ENCODE measurements at places on chromosomes 4 and X.

GRCh38 chr4:125758438-125758837, 443.7 kb downstream of the FAT4 start:
- DNase-seq: no peak

DNA sequence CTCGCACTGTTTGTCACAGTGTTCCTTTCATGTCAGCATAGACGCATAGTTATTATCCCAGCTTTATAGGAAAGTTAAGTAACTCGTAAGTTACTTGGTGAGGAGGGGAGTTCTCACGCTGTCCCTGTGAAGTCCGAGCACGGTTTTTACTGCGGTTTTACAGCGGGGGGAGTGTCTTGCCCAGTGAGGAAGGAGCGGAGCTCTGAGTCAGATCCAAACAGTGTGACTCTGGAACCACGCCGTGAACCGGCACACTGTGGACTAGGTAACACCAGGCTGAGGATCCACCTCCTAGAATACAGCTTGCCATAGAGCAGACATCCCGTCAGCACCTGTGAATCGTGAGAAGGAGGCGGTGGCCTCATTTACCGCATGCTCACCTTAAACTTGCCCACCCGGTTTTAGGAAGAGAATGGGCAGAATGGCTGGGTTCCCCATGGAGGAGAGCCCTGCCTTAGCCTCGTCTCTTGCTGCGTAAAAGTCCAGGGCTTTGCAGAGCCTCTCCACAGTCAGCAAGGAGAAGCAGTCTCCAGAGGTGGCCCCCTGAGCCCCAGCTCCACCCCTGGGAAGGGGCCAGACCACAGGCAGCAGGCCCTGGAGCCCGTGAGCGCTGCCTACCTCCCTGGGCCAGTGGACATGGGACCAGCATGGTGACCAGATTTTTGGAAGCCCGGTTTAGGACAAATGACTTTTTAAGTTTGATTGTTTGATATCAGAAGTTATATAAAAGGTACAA, 40.2 kb upstream of the HGFAC start:
- DNase-seq: no peak

DNA sequence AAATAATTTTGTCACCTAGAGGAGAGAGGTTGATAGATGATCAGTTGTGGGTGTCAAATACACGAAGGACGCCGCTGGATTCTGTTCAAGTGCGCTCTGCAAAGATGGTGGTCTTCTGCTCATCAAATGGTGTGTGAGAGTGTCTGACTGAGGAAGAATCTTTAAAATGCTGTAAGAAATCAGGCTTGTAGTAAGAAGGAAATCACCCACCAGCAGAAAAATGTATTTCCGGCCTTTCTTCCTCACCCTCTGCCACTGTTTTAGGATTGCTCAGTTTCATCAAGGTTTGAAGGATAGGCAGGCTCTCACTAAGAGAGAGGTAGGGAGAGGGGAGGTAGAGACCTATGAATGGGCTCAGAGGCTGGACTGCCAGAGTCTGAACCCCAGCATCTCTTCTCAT, 28.7 kb downstream of the RHOH start:
- no peak for DNase-seq

DNA sequence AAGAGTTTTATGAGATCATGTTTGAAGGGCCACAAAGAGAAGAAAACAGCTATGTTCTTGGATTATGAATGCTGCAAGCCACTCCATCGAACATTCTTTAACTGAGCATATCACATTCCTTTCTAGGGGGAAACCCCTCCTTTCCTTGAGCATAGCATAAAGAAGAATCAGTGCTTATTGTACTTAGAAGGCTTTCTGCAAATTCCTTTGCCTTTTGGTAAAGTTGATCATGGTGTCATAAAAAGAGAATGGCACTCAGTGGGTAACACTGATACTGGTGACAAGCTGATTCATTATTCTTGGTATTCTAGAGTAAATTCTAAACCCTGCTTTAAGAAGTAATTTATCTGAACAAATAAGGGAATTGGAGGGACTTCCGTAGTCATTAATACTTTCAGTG, 88.5 kb upstream of the GPR34 start:
- no peak for DNase-seq

GRCh38 chr4:53552711-53553110, 38.6 kb downstream of the LNX1 start:
- DNase-seq: no peak

DNA sequence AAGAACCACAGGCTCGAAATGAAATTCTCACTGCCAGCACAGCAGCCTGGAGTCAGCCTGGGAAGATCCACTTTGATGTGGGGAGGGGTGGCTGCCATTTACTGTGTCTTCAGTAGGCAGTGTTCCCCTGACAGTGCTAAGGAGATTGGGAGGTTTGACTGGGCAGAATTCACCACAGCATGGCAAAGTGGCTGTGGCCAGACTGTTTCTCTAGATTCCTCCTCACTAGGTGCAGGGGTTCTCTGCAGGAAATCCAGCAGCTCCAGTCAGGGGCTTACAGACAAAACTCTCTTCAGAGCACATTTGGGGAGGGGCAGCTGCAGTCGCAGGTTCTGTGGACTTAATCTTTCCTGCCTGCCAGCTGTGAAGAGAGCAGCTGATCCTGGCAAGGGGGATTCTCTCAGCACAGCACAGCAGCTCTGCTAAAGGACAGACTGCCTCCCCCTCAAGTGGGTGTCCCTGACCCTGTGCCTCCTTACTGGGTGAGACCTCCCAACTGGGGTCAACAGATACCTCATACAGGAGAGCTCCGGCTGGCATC, 1174.0 kb downstream of the RAPGEF2 start:
- DNase-seq: no peak

DNA sequence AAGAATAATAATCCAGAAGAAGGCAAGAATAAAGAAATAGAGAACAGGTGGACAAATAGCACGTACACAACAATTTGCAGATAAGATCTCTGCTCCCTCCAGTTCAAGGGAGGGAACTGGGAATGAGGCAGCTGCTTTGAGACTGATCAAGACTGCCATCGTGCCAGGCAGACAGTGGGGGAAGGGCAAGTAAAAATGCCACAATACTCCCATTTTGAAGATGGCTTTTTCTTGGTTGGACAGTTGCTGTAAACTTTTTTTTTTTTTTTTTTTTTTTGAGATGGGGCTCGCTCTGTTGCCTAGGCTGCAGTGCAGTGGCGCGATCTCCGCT, 17.2 kb downstream of the USP11 start:
- no peak for DNase-seq

- peak; percentile 62 for DNase-seq
Measured at GRCh38 chrX:101619364-101619763, 1.6 kb upstream of the ARMCX6 start.

DNA sequence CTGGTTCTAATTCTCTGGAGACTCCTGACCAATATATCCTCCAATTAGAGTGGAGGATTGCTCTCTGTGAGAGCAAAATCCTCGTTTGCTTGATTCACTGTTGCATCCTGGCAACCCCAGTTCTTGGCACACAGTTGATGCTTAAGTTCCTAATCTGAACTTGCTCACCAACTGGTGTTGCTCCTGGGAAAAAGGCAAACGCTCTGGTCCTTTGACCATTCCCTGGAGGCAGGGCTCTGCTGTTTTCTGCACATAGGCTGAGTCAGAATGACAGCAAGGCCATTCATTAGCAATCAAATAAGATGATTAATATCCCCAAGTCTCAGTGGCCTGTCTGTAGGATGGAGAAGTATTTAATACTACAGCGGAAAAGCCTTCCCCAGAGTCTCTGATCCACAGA, 172.7 kb upstream of the TBC1D9 start:
- no peak for DNase-seq

DNA sequence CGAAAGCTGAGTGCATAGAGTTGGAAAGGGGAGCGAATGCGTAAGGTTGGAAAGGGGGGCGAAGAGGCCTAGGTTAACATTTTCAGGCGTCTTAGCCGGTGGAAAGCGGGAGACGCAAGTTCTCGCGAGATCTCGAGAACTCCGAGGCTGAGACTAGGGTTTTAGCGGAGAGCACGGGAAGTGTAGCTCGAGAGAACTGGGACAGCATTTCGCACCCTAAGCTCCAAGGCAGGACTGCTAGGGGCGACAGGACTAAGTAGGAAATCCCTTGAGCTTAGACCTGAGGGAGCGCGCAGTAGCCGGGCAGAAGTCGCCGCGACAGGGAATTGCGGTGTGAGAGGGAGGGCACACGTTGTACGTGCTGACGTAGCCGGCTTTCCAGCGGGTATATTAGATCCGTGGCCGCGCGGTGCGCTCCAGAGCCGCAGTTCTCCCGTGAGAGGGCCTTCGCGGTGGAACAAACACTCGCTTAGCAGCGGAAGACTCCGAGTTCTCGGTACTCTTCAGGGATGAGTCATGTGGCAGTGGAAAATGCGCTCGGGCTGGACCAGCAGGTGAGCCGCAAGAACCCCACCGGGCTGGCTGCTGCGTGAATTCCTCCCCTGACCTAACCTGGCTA, at the start of gene DDX3X:
Gene DDX3X, plus strand, starts transcription at position 419 of the 619 bp plus-strand sequence. Its CDS starts 91 bp downstream, at position 510.
- peak; percentile 79 for DNase-seq

DNA sequence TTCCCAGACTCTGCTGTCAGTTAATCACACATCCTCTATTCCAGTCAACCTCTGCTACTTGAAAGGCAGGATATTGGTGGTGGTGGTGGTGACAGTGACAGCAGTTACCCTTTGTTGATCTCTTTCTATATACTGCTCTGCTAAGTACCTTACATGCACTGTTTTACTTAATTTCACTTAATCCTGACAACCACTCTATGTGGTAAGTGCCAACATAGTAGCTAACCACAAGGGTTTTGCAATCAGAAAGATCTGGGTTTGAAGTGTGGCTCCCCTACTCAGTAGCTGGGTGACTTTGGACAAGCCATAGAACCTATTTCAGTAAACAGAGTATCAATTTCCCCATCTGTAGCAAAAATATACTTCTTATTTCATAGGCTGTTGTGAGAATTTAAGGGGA, 24.2 kb upstream of the F9 start:
- DNase-seq: no peak

- DNase-seq: peak; percentile 23
Measured at GRCh38 chr4:137534516-137534915, 2.2 kb upstream of the PCDH18 start.

DNA sequence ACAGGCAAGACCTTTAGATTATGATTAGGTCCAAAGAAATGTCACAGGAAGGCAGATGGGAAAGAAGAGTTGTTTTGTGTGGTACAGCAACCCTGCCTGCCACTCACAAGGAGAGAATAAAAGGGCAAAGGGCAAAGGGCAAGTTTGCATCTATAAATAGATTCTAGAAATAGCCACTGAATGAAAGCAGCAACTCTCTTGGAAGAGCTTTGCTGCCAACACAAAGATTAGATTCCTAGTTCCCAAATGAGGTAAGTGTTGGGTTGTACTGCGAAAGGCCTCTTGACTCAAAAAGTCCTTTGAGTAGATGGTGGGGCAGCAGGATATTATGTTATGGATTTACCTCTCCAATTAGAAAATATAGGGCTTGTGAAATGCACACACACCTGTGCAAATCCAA, 61.2 kb downstream of the MOSPD2 start:
- no peak for DNase-seq

DNA sequence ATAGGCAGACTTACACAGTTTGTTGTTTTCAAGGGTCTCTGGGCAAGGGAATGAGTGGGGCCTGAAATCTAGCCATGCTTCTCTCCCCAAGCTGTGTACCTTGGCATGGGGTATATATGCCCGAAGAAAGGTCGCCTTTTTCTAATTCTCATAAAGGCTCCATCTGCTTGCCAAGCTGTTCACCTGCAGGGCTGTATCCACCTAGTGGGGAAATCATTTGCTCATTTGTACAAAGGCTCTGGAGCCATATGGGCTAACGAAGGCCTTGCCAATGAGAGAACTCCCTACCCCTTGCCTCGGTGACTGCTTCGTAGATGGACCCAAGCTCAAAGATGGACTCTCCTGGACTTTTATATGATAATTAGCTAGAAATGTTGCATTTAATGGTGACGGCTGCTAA, 1097.0 kb downstream of the PDHA2 start:
- DNase-seq: no peak

DNA sequence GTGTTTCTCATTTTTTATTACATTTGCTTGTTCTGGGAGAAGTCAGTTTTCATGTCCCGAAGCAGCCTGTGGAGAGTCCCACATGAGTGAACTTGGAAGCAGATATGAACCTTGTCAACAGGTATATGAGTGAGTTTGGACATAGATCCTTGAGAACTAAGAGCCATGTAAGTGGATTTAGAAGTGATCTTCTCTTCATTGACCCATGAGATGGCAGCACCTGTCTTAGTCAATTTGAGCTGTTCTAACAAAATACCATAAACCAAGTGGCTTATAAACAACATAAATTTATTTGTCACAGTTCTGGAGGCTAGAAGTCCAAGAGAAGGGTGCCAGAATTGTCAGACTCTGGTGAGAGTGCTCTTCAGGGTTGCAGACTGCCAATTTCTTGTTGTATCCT, 1043.8 kb downstream of the ADGRL3 start:
- DNase-seq: no peak

- peak; percentile 34 for DNase-seq
Measured at GRCh38 chr4:140756319-140757231, at the start of gene TBC1D9. TSS of gene TBC1D9 (minus strand) at chr4:140756385. CDS start at chr4:140756045, 340 bp downstream.

GRCh38 chr4:86942185-86942666, 7.4 kb downstream of the AFF1 start:
- no peak for DNase-seq

- no peak for DNase-seq
Measured at GRCh38 chr4:140466146-140466545, 31.9 kb downstream of the MGAT4D start.

DNA sequence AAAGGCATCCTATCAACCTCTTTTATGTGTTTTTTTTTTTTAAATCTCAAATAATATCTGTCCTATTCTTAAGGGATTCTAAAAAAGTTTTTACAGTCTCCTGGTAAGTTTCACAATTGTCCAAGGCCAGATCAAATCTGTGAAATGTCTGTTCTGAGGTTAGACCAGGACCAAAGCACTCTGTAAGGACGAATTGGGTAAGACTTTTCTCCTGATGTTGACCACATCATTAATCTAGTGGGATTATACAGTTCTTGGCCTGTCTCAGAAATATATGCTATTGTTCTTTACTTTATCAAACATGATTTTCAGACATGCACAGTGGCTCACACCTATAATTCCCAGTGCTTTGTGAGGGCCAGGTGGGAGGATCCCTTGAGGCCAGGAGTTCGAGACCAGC, 45.8 kb upstream of the TMEM131L start:
- no peak for DNase-seq

- no peak for DNase-seq
Measured at GRCh38 chr4:140255927-140256326, 101.9 kb upstream of the MAML3 start.

GRCh38 chr4:163166041-163166579, 580 bp downstream of the NAF1 start:
- peak; percentile 42 for DNase-seq

- no peak for DNase-seq
Measured at GRCh38 chr4:28443801-28444412, 1583.3 kb downstream of the STIM2 start.

- DNase-seq: no peak
Measured at GRCh38 chr4:55116450-55116849, 8.9 kb downstream of the KDR start.

GRCh38 chrX:68146054-68146453, 287.2 kb downstream of the OPHN1 start:
- DNase-seq: peak; percentile 46
